ENCODE measurements at places on chromosomes 13 and 19. TPM values are rescaled to one million over a fixed set of nuclear protein-coding genes. Genes with fewer than 3 reads are reported as not detected.

LYPD3 gene
- 5.5 TPM for polyA plus RNA-seq

COMP gene
- 0.07 TPM for polyA plus RNA-seq

GRCh38 chr19:50669302-50670101, 20.3 kb downstream of the C19orf81 start:
- DNase-seq, result no peak

DNA sequence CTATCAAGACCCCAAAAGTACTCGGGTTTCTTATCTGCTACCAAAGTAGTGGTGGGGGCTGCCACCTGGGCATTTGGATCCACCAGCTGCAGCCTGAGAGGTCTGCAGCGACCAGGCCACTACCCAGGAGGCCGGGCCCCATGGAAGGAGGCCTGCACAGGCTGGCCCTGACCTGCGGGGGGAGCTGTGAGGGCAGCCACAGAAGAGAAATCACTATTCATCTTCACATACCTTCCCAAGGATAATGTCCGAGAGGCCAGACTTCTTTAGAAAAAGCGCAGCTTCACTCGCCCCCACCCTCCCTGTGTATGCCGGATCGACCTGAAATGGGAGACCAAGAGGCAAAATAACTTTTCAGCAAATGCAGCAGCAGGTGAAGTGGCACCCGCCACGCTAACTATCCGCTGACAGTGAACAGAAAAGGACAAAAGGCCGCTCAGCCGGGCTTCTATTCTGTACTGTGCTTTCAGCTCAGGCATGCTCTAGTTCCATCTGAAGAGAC, 30.1 kb downstream of the EPS15L1 start:
- DNase-seq, result no peak

- no peak for DNase-seq
Measured at GRCh38 chr13:103283451-103283820, 217.2 kb upstream of the SLC10A2 start.

All from right renal pelvis (tissue), 4 donors.